ENCODE measurements at places on chromosomes 7 and 10. TPM values are rescaled to one million over a fixed set of nuclear protein-coding genes. Genes with fewer than 3 reads are reported as not detected.

GRCh38 chr10:59557642-59558041 is 152.0 kb downstream of the SLC16A9 start:
- no peak for DNase-seq

The TSPAN12 gene
- 2.3 TPM for total RNA-seq

- DNase-seq: peak; percentile 87
These were observed 1060.6 kb downstream of the LRMDA start for GRCh38 chr10:76492026-76492425.

The ADCY1 gene
- 3.1 TPM for total RNA-seq

GRCh38 chr7:46568420-46569132 is 647.5 kb upstream of the IGFBP3 start:
- DNase-seq: no peak

The FOXI2 gene
- not detected for total RNA-seq

GRCh38 chr10:97356318-97356914 is 21.9 kb upstream of the FRAT2 start:
- DNase-seq: peak; percentile 25

DNA sequence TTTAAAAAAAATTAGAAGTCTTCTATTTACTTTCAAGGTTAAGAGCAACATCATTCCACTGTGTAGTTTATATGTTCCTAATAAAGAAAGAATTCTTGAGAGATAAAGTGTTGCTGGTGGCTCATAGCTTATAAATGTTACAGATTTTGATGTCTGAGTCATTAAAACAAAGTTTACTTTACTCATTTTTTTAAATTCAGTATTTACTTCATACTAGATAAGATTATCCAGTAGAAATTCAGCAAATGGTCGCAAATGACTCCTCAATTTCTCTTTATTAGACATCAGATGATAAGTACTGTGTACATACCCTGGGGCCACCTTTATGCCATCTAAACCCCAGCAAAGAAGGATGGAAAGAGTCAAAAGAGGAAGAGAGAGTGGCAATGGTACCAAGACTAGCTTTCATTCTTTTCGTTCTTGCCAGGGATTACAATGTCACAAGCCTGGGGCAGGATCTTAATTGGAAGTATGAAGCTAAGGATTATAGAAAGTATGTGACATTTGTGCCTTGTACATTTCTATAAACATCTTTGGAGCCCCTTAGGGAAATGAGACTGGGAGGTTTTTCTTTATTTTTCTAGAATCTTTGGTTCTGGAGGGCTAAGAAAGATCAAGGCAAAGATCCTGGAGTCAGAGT is 206.1 kb downstream of the CHRM2 start:
- DNase-seq: peak; percentile 5

The SFXN3 gene
- total RNA-seq: 115 TPM

DNA sequence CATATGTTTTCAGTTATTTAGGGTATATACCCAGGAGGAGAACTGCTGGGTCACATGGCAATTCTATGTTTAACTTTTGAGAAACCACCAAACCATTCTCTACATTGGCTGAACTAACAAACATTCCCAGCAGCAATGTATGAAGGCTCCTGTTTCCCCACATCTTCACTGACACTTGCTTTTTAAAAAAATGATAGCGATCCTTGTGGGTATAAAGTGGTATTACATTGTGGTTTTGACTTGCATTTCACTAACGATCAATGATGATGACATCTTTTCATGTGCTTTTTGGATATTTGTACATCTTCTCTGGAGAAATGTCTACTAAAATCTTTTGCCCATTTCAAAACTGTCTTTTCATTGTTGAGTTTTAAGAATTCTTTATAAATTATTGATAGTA is 51.2 kb upstream of the ANAPC16 start:
- peak; percentile 26 for DNase-seq

DNA sequence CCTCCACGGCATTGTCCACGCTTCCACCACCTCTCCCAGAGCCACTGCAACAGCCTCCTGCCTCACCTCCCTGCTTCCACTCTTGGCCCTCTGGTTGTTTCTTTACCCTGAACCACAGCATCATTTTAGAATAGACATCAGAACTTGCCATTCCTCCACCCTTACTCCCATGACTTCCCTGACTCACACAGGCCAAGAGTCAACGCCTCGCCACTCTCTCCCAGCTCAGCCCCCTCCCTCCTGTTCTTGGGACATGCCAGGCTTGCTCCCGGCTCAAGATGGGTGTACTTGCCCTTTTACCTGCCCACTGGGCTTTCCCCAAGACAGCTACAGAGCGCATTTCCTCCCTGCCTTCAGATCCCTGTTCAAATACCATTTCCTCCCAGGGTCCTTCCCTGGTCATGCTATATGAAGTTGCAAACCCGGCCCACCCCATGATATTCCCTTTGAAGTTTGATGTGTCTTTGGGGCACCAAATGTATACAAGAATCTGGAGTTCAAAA is 429.1 kb downstream of the RPS24 start:
- no peak for DNase-seq

The CLEC2L gene
- total RNA-seq: not detected

The ANKRD16 gene
- 3.5 TPM for total RNA-seq

DNA sequence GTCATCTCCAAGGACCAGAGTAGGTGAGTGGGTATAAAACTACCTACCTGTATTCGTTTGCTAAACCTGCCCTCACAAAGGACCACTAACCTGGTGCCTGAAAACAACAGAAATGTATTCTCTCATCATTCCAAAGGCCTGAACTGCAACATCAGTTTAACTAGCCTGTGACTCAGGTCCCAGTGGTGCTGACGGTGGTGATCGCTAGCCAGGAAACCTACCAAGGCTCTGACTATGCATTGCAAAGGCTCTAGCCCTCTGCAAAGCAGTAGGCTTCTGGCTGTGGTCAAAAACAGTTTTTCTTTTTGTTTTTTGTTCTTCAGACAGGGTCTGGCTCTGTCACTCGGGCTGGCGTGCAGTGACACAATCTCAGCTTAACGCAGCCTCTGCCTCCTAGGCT is 107.5 kb downstream of the NPTX2 start:
- DNase-seq: no peak

DNA sequence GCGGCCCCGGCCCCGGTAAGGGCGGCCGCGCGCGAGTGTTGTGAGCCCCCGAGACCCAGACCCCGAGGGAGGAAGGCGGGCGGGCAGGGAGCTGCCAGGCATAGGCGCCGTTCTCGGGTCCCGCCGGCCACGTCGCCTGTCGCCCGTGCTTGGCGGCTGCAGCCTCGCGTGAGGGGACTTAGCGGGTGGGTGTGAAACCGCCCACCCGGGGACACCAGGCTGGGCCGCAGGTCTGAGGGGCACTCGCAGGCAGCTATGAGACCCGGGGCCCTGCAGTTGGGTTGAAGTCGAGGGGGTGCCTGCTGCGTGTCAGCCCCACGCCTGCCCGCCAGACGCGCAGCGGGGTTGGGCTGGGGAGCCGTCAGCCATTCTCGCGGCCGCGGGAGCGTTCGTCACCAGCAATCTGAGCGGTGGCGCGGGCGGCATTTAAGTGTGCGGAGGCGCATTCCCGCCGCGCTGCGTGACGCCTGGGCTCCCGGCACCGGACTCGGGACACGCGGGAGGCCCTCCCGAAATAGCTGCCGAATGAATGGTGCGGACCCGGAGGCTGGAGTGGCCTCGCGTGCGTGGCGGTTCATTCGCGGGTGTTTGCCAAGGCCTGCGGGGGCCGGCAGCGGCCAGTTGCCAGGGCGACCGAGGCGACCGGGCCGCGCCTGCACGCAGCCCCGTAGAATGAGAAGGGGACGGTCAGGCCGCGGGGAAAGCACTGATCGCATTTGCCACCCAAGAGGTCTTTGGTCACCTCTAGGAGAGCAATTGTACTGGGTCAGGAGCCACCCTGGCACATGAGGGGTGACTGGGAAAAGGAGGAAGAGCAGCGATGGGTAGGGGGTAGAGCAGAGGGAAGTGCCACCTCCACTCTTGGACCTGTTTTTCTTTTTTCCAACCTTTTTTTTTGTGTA is 750 bp downstream of the ZNF398 start:
- peak; percentile 60 for DNase-seq

The PRKG1 gene
- total RNA-seq: not detected

- no peak for DNase-seq
These were observed 89.3 kb downstream of the NPSR1 start for GRCh38 chr7:34747176-34747781.

GRCh38 chr7:87627634-87627994 is 584 bp upstream of the RUNDC3B start:
- DNase-seq: no peak

The VENTX gene
- total RNA-seq: not detected

GRCh38 chr7:88985295-88985694 is 189.8 kb upstream of the TEX47 start:
- DNase-seq: no peak

DNA sequence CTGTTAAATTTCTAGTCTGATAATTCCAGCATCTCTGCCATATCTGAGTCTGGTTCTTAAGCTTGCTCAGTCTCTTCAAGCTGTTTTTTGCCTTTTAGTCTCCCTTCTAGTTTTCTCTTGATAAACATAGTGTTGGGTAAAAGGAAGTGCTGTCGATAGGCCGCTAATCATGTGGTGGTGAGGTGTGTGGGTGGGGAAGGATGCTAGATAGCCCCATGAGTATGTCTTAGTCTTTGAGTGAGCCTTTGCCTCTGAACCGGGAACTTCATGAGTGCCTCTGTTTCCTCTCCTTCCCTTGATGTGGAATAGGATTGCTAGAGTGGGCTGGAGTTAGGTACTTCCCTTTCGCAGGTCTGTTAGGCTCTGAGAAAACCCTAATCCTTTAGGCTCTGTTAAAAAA is 441.8 kb downstream of the INHBA start:
- no peak for DNase-seq

GRCh38 chr10:16770670-16771069 is 46.6 kb downstream of the RSU1 start:
- DNase-seq: no peak

DNA sequence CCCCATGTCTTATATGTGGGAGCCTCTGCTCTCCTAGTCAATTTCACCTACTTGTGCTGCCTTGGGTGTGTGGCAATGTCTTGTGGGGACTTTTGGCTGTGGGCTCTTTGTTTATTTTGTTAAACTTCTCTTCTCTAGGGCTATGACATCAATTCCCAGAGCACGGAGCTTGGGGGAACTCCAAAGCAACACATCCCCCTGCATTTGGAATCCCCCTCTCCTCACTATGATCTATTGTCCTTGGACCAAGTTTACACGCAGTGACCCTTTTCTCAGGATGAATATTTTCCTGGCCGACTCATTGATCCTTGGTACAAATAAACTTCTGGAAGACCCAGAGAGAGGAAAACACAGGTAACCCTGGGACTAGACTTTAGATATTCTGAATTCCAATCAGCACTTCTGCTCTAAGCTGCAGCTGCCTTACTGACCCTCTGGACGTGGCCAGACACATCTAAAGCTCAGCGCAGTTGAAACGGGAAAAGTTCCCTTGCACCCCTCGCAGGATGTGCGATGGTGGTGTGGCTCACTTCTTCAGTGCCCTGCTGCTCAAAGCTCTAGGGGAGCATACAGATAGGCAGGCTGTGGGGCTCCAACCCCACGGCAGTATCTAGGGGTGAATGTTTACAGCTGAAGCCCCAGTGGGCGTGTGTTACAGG is 110.8 kb downstream of the TMEM178B start:
- DNase-seq: no peak

All from RPMI7951 (cell line).